Naive B cell (primary cell): ENCODE measurements at places on chromosomes 7 and 10. TPM values are rescaled to one million over a fixed set of nuclear protein-coding genes. Genes with fewer than 3 reads are reported as not detected.

The FAM170B gene
- not detected for polyA plus RNA-seq

The C7orf33 gene
- polyA plus RNA-seq, result not detected

The NPC1L1 gene
- polyA plus RNA-seq, result not detected

The SPDYE3 gene
- 5.0 TPM for polyA plus RNA-seq

DNA sequence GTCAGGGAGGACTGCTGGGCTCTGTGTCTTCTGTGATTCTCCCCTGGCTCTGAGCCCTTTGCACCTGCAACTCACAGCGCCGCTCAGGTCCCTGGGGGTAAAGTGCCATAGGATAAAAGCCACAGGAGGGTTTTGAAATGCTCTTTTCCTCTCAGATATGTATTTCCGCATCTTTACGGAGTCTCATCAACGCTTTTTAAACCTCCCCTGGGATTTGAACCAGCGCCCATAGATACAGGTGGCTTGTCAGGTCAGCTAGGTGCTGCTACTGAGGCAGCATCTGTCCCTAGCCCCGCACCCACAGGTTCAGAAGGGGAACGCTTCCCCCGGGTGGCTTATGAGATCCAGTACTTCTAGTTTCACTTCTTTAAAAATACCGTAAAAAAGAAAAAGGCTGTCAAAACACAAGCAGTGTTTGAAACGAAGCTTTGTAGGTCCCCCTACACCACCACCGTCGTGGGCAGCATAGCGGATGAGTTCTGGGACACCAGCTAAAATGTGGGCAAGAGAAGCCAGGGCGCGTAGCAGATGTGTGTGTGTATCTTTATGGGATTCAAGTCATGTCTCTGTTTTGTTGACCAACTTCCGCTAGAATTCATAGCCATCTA, 173.5 kb downstream of the CUX1 start:
- peaks cover 86% of the 10 kb centered on the region for H3K4me1 ChIP-seq
- H3K36me3 ChIP-seq, result no peaks in the 10 kb centered on the region
- H3K4me3 ChIP-seq, result peak overlapping the region; percentile 95
- DNase-seq, result peak; percentile 77
- no peaks in the 10 kb centered on the region for H3K27me3 ChIP-seq

GRCh38 chr10:34169131-34169530, 646.0 kb downstream of the PARD3 start:
- no peaks in the 10 kb centered on the region for H3K4me1 ChIP-seq
- no peak overlapping the region for H3K27ac ChIP-seq
- no peak overlapping the region for H3K4me3 ChIP-seq
- H3K27me3 ChIP-seq, result no peaks in the 10 kb centered on the region

GRCh38 chr7:30657131-30657530, 25.1 kb downstream of the CRHR2 start:
- no peak overlapping the region for H3K27ac ChIP-seq
- H3K36me3 ChIP-seq, result no peaks in the 10 kb centered on the region
- DNase-seq, result no peak
- H3K27me3 ChIP-seq, result peaks cover 4% of the 10 kb centered on the region

GRCh38 chr10:17585016-17585415, 32.2 kb downstream of the HACD1 start:
- no peak overlapping the region for H3K27ac ChIP-seq
- no peaks in the 10 kb centered on the region for H3K36me3 ChIP-seq
- H3K4me1 ChIP-seq, result peaks cover 20% of the 10 kb centered on the region
- H3K4me3 ChIP-seq, result no peak overlapping the region

DNA sequence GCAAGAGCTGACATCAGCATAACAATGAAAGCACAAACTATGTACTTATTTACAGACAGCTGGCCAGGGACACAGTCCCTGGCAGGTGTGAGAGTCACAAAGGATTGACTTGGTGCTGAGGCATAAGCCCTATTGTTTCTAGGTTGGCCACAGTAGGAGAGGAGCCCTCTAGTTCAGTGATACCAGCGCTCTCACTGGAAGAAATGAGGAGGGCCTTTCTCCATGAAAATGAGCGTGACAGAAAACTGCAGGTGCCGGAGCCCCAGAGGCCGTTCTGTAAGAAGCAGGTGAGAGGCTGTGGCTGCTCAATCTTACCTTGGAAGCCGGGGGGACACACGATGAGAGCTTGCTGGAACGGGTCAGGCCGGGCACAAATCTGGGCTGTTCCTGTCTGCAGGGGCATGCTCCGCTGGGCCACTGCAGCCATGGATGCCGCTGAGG, 90.5 kb downstream of the CLEC2L start:
- H3K36me3 ChIP-seq, result peaks cover 4% of the 10 kb centered on the region
- no peak overlapping the region for H3K27ac ChIP-seq
- no peaks in the 10 kb centered on the region for H3K4me1 ChIP-seq

DNA sequence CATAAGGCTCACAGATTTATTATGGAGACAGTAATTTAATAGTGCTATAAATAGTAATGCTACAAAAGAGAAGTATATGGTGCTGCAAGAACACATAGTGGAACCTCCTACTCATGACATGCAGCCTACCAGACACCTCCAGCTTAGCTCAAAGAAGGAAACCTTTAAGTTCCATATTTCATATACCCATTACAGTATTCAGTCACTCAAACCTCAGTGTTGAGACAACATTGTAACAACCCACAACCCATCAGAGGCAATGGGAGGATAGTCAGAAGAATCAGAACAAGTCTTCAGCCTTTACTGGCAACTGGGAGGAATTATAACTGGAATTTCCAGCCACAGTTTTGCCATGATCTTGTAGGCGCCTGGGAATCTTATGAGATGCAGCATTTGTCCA, 186.3 kb upstream of the VSTM2A start:
- no peak overlapping the region for H3K27ac ChIP-seq
- H3K4me1 ChIP-seq, result no peaks in the 10 kb centered on the region
- H3K27me3 ChIP-seq, result no peaks in the 10 kb centered on the region
- no peaks in the 10 kb centered on the region for H3K36me3 ChIP-seq

DNA sequence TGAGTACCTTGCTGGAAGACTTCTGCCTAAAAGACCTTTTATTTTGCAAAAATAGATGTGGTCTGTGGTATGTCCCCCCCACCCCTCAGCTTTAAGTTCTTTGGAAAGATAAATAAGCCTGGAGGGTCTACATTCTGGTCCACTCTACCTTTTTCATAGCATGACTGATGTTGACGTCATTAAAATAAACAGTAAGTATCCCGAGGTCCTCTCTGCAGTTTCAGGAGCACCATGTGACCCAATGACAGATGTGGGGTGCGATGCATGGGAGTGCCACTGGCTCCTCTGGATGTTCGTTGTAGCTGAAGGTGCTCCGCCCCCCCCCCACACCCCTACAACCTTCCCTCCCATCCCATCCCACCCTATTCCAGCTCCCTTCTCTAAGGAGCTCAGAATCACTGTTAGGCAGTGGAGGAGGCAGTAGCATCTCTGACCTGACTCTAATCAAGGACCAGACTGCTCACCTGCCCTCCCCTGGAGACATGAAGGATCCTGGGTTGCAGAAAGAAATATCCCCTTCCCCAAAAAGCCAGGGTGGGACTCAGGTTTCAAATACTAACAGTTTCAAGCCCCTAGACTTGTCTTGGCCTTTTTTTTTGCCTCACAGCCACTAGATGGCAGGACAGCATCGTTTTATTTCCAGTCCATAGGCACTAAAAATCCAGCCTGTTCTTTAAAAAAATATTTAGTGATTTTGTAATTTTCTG, 25.1 kb downstream of the CASP7 start:
- peak; percentile 19 for DNase-seq
- peaks cover 16% of the 10 kb centered on the region for H3K4me1 ChIP-seq
- H3K27ac ChIP-seq, result no peak overlapping the region

DNA sequence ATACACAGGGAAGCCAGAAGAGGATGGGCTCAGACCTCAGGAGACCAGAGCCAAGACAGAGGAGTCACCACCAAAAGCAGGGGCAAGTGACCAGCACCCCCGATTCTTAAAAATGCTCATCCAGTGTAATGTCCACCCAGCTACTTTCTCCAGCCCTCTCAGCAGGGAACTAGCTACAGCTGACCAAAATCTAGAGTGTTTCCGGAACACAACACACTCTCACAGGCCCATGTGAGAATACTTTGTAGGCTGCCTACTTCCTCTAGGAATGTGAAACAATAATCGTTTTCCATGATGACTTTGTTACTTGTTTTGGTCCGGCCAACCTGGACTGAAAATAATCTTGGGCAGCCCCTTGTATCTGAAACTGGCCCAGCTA, 14.5 kb downstream of the PSAP start:
- no peak for DNase-seq
- H3K36me3 ChIP-seq, result peaks cover 5% of the 10 kb centered on the region
- H3K4me3 ChIP-seq, result peak overlapping the region; percentile 91
- peaks cover 52% of the 10 kb centered on the region for H3K4me1 ChIP-seq
- peak overlapping the region; percentile 97 for H3K27ac ChIP-seq

DNA sequence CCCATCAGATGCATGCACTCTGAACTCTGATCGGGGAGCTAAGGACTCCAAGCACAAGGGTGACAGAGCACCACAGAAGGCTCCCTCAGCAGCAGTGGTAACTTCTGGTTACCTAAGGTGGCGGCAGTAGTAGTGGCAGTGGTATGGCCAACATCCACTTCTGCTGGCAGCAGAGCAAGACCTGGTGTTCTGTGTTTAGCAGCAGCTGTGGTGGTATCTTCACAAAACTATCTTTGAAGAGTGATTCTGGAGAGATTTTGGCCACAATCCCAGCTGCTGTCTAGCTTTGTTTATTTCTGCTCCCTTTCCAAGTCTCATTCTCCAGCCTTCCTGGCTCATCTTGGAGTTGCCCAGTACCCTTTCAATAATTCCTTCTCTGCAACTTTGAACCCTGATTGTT, 102.4 kb upstream of the LRGUK start:
- H3K36me3 ChIP-seq, result no peaks in the 10 kb centered on the region
- no peak for DNase-seq
- no peaks in the 10 kb centered on the region for H3K27me3 ChIP-seq
- H3K4me3 ChIP-seq, result no peak overlapping the region
- H3K27ac ChIP-seq, result no peak overlapping the region
- H3K4me1 ChIP-seq, result no peaks in the 10 kb centered on the region
